Substantia nigra (tissue), 51 donors: ENCODE measurements at places on chromosomes 7 and 10.

GRCh38 chr10:80515941-80516340 is 21.8 kb upstream of the SH2D4B start:
- no peak for DNase-seq

DNA sequence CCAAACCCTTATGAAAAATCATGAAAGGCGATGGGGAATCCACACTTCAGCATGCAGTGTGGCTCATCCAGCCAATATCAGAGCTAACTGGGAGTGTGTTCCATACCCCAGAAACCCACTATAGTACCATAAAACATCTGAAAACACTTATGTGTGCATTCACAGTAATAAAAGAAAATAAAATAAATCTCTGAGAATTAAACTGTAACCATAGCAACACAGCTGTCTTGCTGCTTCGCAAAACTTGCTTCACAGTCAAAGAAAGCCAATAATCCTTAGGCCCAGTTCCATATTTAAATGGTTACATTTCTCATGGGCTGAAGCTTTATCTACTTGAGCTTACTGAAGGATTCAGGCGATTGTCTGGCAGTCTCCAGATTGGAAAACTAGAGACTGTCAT is 19.9 kb upstream of the POLR1F start:
- no peak for DNase-seq

- no peak for DNase-seq
Measured at GRCh38 chr7:151549644-151550043, 29.9 kb upstream of the RHEB start.

- no peak for DNase-seq
Measured at GRCh38 chr10:73649876-73650536, 5.8 kb downstream of the SYNPO2L start.

GRCh38 chr10:69647126-69647525 is 17.1 kb downstream of the FAM241B start:
- DNase-seq = no peak

GRCh38 chr7:4951903-4952636 is 6.9 kb downstream of the MMD2 start:
- no peak for DNase-seq

DNA sequence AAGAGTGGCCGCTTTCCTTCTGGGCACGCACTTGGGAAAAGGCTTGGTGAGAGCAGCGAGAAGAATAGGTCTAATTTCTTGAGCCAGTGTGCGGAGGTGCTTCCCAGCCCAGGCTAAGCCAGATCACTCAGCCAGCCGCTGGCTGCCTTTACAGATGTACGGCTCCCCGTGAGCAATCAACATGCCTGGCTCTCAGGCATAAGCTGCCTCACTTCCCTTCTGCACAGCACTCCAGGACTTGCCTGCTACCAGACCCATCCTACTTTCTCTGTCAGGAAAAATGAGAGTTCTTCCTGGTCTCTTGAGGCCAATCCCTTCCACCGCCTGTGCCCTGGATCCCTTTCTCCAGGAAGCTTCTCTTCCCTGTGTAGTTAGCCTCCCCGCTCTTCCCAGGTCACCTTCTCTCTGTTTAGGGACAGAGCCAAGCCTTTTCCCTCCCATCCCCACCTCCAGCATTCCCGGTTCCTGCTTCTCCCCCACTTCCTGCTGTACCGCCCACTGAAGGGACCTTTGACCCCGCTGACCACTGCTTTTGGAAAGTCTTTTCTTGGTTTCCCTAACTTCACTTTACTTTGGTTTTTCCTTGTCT is 1.1 kb upstream of the ACTR3C start:
- no peak for DNase-seq

- DNase-seq = no peak
Measured at GRCh38 chr7:28112883-28113540, 67.6 kb downstream of the JAZF1 start.

DNA sequence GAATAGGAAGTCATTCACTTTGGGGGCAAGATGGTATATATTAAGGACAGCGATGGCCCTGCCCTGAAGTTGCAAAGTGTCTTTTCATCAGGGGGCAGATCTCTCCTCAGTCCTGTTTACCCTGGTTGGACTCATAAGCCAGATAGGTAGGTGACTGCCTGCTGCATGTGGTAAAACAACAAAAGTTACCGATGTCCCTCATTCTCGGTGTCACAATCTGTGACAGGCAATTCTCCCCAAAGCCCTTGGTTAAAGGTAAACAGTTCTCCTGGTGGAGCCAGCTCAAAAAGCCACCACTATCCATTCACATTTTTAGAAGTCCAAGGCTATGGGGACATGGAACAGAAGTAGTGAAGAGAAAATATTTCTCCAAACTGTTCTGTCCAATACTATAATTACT is 9.9 kb upstream of the SLC25A13 start:
- DNase-seq = no peak
